ENCODE measurements at places on chromosomes 13 and 19.
A peak's percentile ranks its signal among the peaks of the same experiment; 100 is the strongest.

DNA sequence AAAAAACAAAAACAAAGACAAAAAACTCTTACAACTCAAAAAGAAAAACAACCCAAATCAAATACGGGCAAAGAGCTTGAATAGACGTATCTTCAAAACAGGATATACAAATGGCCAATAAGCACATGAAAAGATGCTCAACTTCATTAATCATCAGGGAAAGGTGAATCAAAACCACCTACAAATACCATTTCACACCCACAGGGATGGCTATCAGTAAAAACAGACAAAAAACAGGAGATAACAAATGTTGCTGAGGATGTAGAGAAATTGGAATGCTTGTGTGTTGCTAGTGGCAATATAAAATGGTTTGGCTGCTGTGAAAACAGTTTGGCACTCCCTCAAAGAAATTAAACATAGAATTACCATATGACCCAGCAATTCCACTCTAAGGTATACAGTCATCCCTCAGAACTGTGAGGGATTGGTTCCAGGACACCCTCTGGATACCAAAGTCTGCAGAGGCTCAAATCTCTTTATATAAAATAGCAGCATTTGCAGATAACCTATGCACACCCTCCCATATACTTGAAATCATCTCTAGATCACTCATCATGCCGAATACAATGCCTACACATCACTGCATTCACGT, 29.7 kb downstream of the MLLT1 start:
- DNase-seq = peak; percentile 36

GRCh38 chr19:39845584-39845932, 621 bp downstream of the FBL start:
- peak; percentile 54 for DNase-seq

DNA sequence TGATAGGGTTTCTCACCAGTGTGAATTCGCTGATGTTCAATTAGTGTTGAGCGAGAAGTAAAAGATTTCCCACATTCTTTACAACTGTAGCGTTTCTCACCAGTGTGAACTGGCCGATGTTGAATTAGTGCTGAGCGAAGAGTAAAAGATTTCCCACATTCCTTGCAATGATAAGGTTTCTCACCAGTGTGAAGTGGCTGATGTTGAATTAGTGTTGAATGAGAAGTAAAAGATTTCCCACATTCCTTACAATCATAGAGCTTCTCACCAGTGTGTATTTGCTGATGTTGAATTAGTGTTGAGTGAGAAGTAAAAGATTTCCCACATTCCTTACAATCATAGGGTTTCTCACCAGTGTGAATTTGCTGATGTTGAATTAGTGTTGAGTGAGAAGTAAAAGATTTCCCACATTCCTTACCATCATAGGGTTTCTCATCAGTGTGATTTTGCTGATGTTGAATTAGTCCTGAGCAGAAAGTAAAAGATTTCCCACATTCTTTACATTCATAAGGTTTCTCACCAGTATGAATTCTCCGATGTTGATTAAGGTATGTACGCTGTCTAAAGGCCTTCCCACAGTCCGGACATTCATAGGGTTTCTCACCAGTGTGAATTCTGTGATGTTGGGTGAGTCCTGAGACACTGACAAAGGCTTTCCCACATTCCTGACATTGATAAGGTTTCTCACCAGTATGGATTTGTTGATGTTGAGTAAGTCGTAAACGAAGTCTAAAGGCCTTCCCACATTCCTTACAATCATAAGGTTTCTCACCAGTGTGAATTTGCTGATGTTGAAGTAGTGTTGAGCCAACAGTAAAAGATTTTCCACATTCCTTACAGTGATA, 24.0 kb downstream of the ZNF850 start:
- no peak for DNase-seq

DNA sequence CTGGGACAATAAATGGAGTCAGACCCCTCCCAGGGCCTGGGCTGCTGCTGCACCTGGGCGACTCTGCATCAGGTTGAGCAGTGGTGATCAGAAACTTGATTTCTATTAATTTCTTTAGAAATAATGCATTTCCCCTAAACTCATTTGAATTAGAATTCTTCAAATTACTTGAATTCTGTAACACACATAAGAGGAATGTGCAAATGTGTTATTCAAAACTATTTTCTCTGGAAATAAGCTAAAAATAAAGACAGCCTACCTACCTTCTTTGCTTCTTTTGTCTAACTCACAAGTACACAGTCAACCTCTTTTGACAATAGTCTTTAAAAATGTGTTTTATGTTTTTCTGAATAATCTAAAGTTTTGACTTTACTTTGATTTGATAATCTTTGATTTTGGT, 433.0 kb downstream of the KLF12 start:
- no peak for DNase-seq

- DNase-seq = no peak
Observed at GRCh38 chr19:46254776-46255175, 25.2 kb downstream of the IGFL1 start.

DNA sequence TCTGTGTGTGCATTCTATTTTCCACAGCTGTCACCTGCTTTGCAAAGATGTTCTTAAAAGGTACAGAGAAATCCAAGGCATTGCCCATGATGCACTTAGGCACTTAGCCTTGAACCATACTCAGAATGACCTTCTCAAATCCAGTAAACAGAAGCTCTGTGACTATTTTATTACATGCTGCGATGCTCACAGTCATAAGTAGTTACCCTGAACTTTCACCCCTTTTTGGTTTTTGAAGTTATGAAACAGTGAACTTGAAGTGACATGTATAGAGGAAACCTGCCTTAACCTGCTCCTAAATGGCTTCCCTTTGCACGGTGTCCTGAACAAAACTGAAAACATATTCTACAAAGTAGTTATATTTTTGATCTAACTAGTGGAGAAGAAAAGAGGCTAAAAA, 100.4 kb downstream of the SLC10A2 start:
- DNase-seq = no peak

DNA sequence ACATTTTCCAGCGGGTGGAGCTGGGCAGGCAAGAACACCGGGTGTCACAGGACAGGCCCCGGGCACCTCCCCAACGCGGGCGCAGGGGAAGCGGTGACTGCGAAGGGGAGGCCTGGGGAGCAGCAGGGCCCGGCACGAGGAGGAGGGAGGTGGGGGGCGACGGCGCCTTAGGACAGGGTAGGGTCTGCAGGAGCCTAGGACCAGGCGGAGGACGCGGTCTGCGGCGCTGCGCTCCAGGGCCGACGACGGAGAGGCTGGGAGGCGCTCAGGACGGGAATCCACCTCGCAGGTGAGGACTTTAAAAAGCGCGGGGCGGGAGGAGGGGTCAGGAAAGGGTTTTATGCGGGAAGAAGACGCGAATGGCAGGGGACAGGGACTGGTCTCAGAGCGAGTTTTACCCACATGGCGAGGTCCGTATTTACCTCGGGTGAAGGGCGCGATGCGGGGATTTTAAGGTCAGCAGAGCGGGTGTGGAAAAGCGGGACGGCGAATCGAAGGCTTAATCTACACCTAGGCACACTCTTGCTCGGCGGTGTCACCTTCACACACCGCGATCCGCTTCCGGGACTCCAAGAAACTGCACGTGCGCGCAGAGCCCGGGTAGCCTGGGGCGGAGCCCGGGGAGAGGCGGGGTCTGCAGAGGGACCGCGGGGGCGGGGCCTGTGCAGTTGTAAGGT, 13.5 kb downstream of the ERVV-2 start:
- peak; percentile 44 for DNase-seq

DNA sequence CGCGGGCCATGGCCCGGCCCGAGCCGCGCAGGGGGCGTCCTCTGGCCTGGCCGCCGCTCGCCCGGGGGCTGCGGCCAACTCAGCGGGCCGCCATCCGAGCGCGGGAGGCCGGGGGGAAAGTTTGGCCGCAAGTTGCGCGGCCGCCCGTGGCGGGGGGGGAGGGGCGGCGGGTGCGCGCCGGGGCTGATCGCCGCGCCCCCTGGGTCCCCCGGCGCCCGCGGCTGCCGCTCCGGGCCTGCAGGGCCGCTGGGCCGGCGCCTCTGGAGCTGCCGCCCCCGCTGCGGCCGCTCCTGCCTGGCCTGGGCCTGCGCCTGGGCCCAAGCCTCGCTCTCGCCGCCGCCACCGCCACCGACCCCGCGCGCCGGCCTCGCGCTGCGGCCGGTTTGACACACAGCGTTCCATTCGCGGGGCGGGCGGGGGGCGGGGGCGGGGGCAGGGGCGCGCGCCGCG, at the start of gene NR2F6:
Gene NR2F6, minus strand, starts transcription at position 385 of the 450 bp plus-strand sequence. CDS start 699 bp downstream, outside the sequence.
- no peak for DNase-seq

DNA sequence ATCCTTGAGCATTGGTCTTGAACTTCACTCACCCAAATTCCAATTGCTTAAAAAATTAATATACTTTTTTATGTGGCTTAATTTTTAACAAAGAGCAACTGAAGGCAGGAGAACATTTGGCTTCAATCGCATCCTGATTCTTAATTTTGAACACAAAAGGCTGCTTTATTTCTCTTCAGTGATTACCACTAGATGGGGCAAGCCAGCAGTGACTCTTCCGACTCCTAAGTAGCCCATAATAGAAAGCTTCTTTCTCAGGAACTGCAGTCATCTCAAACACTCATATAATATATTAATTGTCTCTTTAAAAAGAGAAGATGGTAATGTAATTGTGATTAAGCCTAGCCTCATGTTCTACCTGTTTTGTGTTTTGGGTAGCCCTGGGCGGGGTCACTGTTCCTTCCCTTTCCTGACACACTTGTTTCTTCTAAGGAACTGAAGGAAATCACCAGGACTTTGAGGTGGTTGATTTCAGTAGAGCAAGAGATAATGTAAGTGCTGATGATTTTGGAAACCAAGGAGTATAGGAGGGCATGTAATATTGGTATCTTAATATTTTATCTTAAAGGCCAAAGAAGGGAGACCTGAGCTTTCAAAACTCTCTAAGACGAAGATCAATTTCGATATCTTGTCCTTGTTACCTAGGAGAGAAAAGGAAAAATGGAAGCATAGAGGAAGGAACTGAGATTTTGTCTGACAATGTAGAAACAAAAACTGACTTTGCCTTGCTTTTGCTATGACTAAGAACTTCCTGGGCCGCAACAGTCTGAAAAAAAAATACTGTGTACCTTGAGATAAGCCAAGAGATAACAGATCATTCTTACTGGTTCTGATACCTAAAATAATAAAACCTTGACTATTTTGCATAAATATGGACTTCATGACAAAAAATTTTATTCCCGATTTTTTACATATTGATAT, 73.1 kb downstream of the TNFSF13B start:
- peak; percentile 14 for DNase-seq

- no peak for DNase-seq
Observed at GRCh38 chr13:37450276-37450675, 148.3 kb downstream of the POSTN start.

GRCh38 chr13:30607908-30608307, 9.8 kb upstream of the USPL1 start:
- DNase-seq = no peak

Data from AG08396 (cell line).